ENCODE measurements at places on chromosomes 3 and 15.

GRCh38 chr3:142053244-142053643 lies 96.1 kb downstream of the TFDP2 start:
- no peak overlapping the region for H3K4me3 ChIP-seq
- DNase-seq: no peak
- no peak overlapping the region for H3K27ac ChIP-seq
- H3K4me1 ChIP-seq: peaks cover 5% of the 10 kb centered on the region
- H3K27me3 ChIP-seq: no peaks in the 10 kb centered on the region
- H3K36me3 ChIP-seq: peaks cover 4% of the 10 kb centered on the region

DNA sequence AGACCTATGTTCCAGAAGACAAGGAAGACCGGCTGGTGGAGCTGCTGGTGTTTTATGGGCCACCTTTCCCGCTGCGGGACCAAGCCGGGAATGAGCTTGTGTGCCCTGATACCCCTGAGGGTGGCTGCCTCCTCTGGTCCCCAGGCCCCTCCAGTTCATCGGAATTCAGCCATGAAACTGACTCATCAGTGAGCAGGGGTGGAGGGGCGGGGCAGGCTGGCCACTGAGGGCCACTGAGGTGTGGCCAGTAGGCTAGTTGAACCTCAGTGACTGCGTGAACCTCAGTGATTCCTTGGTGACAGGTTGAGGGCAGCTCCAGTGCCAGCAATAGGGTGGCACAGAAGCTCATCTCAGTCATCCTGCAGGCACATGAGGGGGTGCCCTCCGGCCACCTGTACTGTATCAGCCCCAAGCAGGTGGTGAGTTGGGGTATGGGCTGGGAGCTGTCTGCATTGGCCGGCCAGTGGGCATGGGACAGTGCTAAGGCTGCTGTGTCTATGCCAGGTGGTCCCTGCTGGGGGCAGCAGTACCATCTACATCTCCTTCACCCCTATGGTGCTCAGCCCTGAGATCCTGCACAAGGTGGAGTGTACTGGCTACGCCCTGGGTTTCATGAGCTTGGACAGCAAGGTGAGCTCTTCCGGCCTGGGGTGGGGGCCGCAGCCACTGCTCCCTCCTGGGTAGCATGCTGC lies 20.3 kb downstream of the ACAA1 start:
- DNase-seq: no peak
- H3K4me1 ChIP-seq: peaks cover 6% of the 10 kb centered on the region
- no peak overlapping the region for H3K4me3 ChIP-seq
- no peaks in the 10 kb centered on the region for H3K36me3 ChIP-seq
- no peaks in the 10 kb centered on the region for H3K27me3 ChIP-seq

DNA sequence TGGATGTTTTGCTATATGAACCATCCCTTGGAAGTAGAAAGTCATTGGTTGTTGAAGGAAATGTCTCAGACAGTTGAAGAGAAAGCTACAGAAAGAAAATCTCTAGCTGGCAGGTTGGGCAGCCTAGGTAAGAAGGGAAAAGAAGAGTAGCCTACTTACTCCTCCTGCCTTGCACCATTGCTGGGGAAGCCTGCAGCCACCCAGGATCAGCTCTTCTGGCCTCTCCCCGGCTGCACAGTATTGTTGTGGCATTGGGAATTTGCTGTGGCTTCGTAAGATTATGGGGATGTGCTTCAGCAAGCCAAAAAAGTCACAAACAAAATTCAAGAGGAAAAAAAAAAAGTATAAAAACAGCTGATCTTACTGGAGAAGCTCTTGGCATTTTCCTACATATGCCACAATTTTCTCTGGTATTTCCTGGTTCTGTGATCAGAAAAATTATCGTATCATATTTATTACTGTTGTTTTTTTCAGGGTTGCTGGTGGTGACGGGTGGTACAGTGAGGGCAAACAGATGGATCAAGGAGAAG lies 154.2 kb downstream of the TIGIT start:
- no peak overlapping the region for H3K27ac ChIP-seq
- no peak overlapping the region for H3K4me3 ChIP-seq
- no peak for DNase-seq
- peaks cover 9% of the 10 kb centered on the region for H3K4me1 ChIP-seq
- H3K27me3 ChIP-seq: no peaks in the 10 kb centered on the region
- H3K36me3 ChIP-seq: no peaks in the 10 kb centered on the region

- H3K27ac ChIP-seq: no peak overlapping the region
- H3K36me3 ChIP-seq: no peaks in the 10 kb centered on the region
- no peak overlapping the region for H3K4me3 ChIP-seq
- peaks cover 14% of the 10 kb centered on the region for H3K4me1 ChIP-seq
- peaks cover 6% of the 10 kb centered on the region for H3K27me3 ChIP-seq
- DNase-seq: no peak
Observed at GRCh38 chr3:18086078-18086477, 339.1 kb downstream of the SATB1 start.

DNA sequence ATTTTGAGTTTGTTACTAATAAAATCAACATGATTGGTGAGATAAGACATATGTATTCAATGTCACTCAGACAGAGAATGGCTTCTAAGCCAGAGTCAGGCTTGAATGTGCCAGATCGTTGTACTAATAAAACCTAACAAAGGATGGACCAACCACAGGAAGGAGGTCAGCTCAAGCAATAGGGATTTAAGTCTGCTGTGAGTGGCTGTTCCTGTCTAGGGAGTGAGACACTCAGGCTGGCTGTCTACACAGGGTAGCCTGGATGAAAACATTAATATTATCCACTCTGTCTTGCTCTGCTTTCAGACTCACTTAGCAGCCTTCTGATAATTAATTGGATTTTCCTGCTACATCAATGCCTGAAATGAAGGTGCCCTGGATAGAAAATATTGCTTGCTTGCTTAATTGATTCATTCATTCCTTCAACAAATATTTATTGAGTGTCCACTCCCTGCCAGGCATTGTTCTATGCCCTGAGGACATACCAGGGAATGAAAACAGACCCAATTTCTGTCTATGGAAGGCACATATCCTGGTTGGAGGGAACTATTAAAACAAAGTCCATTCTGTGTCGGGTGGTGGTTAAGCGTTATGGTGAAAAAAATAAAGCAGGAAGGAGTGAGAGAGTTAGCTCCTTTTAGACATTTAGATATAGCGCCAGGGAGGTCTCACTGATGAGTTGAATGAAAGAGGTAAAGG lies 239.4 kb downstream of the CHST2 start:
- H3K27ac ChIP-seq: no peak overlapping the region
- DNase-seq: no peak
- no peak overlapping the region for H3K4me3 ChIP-seq

- H3K36me3 ChIP-seq: no peaks in the 10 kb centered on the region
- no peaks in the 10 kb centered on the region for H3K4me1 ChIP-seq
- no peak overlapping the region for H3K4me3 ChIP-seq
- H3K27me3 ChIP-seq: peaks cover 12% of the 10 kb centered on the region
- no peak overlapping the region for H3K27ac ChIP-seq
Observed at GRCh38 chr15:84832448-84833040, 15.4 kb downstream of the ALPK3 start.

- H3K4me3 ChIP-seq: no peak overlapping the region
- no peak for DNase-seq
- H3K27me3 ChIP-seq: peaks cover 48% of the 10 kb centered on the region
- H3K4me1 ChIP-seq: peaks cover 7% of the 10 kb centered on the region
Observed at GRCh38 chr15:79102595-79102994, 12.0 kb upstream of the RASGRF1 start.

DNA sequence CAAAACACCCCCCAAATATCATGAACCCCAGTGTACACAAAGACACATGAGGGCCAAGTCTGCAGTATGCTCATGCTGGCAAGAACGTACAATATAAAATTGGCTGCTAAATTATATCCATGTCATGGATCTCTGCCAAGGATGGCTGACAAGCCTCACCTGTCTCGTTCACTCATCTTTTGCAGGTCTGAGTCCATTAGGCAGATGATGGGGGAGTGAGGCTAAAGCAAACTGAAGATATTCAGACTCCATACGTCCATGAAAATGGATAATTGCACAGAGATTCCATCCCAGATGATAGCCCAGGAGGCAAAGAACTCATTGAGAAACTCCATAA lies 122.3 kb upstream of the PTPRG start:
- peaks cover 14% of the 10 kb centered on the region for H3K27me3 ChIP-seq
- H3K4me3 ChIP-seq: no peak overlapping the region
- H3K27ac ChIP-seq: no peak overlapping the region
- no peak for DNase-seq
- no peaks in the 10 kb centered on the region for H3K4me1 ChIP-seq

- H3K4me3 ChIP-seq: no peak overlapping the region
- H3K27me3 ChIP-seq: no peaks in the 10 kb centered on the region
- peaks cover 5% of the 10 kb centered on the region for H3K36me3 ChIP-seq
- no peak for DNase-seq
- H3K27ac ChIP-seq: no peak overlapping the region
Observed at GRCh38 chr15:42285034-42285433, 11.8 kb upstream of the TMEM87A start.

DNA sequence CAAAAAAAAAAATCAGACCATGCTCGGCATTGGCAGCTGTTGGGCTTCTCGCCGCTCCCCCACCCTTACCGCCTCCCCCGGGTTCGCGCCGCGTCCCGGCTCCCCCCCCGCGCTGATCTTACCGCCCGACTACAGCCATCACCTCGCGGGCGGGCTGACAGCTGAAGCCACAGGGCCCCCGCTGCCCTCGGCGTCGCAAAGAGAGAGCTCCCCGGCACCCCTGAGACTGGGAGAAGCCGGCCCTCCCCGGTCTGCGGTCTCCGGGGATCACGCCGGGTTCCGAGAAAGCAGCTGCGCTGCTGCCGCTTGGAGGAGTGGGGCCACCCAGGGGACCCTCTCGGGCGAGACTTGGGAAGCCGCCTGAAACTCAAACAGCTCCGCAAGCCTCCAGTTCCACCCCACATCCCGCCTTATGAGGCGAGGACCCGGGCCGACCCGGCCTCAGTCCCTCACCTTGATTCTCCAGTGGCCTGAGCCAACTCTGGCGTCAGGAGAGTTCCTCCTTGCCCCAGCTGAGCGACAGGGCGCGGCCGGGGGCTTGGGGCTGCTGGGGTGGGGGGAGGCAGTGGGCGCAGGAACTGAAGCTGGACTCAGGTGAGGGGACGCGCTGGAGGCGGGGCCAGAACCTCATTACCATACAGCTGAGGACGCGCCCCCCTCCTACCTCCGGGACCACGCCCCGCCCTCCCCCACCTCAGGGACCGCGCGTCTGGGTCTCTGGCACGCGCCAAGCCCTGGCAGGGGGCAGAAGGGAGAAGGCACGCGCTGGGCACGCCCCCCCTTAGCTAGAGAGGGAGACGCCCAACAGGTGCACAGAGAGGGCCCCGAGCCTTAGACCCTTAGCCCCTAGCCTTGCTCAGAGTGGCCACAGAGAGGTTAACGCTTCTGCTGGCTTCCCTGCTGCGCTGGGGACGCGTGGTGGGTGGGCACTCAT lies 1.0 kb upstream of the DLL4 start:
- no peak overlapping the region for H3K27ac ChIP-seq
- peak overlapping the region; percentile 83 for H3K4me3 ChIP-seq
- H3K4me1 ChIP-seq: peaks cover 40% of the 10 kb centered on the region
- DNase-seq: peak; percentile 22
- H3K27me3 ChIP-seq: peaks cover 62% of the 10 kb centered on the region
- no peaks in the 10 kb centered on the region for H3K36me3 ChIP-seq

- no peaks in the 10 kb centered on the region for H3K36me3 ChIP-seq
- H3K27me3 ChIP-seq: no peaks in the 10 kb centered on the region
- no peak overlapping the region for H3K27ac ChIP-seq
- no peak for DNase-seq
- H3K4me1 ChIP-seq: no peaks in the 10 kb centered on the region
Observed at GRCh38 chr3:157301755-157302154, 134.9 kb upstream of the PTX3 start.

DNA sequence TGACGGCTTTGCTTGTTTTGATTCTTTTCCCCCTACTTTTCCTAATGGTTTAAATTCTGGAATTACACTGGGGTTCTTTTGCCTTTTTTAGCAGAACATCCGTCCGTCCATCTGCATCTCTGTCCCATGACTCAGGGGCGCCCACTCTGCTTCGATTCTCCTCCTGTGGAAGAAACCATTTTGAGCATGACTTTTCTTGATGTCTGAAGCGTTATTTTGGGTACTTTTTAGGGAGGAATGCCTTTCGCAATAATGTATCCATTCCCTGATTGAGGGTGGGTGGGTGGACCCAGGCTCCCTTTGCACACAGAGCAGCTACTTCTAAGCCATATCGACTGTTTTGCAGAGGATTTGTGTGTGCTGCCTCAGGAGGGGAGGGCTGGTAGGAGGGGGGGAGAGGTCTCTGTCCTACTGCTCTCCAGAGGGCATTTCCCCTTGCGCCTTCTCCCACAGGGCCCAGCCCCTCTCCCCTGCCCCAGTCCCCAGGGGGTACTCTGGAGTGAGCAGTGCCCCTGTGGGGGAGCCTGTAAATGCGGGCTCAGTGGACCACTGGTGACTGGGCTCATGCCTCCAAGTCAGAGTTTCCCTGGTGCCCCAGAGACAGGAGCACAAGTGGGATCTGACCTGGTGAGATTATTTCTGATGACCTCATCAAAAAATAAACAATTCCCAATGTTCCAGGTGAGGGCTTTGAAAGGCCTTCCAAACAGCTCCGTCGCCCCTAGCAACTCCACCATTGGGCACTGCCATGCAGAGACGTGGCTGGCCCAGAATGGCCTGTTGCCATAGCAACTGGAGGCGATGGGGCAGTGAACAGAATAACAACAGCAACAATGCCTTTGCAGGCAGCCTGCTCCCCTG lies 19.5 kb upstream of the BSN start:
- no peaks in the 10 kb centered on the region for H3K36me3 ChIP-seq
- no peak overlapping the region for H3K27ac ChIP-seq
- H3K27me3 ChIP-seq: no peaks in the 10 kb centered on the region
- no peak overlapping the region for H3K4me3 ChIP-seq
- H3K4me1 ChIP-seq: peaks cover 15% of the 10 kb centered on the region

- H3K4me3 ChIP-seq: no peak overlapping the region
- H3K27me3 ChIP-seq: peaks cover 27% of the 10 kb centered on the region
- H3K27ac ChIP-seq: no peak overlapping the region
- no peaks in the 10 kb centered on the region for H3K36me3 ChIP-seq
- no peak for DNase-seq
- H3K4me1 ChIP-seq: no peaks in the 10 kb centered on the region
Observed at GRCh38 chr3:149475451-149476060, 1.1 kb downstream of the TM4SF4 start.

DNA sequence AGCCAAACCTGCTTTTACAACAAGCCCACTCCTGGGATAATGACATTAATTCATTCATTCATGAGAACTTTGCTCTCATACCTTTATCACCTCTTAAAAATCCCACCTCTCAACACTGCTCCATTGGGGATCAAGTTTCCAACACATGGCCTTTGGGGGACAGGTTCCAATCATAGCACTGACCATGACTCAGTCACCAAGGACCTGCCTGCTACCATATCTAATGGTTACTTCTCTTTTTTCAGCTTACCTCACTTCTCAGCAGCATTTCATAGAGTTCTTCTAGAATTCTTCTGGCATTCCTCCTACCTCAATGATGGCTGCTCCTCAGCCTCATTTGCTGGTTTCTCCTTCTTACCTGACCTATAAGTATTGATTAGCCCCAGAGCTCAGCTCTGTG lies 36.9 kb upstream of the RYK start:
- no peak overlapping the region for H3K27ac ChIP-seq
- DNase-seq: no peak
- peaks cover 4% of the 10 kb centered on the region for H3K4me1 ChIP-seq
- no peak overlapping the region for H3K4me3 ChIP-seq
- H3K27me3 ChIP-seq: peaks cover 67% of the 10 kb centered on the region
